Trophoblast cell (in vitro differentiated cells and primary cell): ENCODE measurements at places on chromosomes 3 and 15.

DNA sequence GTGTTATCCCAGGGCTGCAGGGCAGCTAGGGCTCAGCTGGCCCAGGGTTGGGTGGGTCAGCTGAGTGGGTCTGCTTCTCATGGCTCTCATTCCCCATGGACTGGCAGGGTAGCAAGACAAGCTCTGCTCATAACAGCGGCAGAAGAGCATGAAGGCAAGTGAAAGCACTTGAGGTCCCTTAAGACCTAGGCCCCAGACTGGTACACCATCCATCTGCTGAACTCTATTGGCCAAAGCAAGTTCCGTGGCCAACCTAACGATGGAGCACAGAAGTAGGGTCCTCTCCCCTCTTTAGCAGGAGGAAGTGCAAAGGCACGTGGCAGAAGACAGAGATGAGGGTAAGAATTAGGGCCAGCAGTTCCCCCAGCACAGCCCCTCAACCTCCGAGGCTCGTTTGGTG lies 174.3 kb upstream of the TOPAZ1 start:
- no peak for DNase-seq

GRCh38 chr3:61807865-61808276 lies 246.5 kb downstream of the PTPRG start:
- no peak for DNase-seq

GRCh38 chr3:104885214-104885814 lies 481.4 kb upstream of the ALCAM start:
- no peak for DNase-seq

GRCh38 chr15:50979041-50979440 lies 70.6 kb downstream of the AP4E1 start:
- DNase-seq: peak; percentile 31

DNA sequence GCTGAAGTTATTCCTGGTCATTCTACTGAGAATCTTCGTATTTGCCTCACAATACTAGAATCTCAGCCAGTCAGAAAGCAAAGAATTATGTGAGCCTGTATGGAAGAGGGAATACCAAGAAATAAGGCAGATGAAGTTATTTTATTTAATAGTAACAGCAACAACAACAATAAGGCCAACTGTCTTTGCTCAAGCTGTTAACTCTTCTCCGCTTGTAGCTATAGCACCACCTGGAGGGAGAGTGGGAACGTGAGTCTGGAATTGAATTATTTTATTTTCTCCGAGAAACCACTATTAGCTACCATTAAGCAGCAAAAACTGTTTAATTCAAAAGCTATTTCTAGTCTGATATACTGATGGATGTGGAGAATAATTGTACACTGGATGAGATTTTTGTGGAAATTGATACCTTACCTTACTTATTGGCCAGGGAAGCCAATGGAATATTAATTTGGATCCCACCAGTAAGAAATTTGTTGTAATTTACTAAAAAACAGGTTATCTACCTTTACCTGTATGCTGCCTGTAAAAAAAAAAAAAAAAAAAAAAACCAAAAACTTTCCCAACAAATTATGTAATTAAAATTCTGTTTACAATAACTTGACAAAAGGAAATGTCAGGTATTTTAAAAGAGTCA lies 50.1 kb downstream of the CALML4 start:
- DNase-seq: peak; percentile 39

DNA sequence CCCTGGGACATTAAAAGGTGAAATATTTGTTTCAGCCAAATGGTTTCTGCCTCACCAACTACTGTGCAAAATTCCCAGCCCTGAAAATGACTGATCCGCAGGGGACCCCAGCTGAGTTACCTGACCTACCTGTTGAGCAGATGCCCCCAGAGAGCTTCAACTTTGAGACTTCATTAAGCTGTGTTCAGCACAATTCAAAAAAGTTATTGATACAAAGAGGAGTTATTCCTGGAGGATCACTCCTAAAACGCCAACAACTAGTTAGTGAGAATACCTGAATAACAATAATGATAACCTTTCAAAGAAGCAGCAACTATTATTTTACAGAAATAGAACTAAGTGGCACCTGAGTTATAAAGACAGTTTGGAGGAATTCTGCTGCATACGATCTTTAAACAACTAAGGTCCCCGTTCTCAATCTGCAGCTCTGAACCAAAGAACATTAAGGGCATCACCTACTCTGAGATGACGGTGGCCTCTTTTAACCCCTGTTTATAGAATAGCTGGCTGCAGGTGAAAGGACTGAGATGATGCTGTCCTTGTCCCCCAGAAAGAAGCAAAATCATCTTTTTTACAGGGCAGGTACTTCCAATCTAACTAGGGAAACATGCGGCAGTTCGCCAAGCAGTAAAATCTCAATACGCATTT lies 659 bp downstream of the GADL1 start:
- no peak for DNase-seq

DNA sequence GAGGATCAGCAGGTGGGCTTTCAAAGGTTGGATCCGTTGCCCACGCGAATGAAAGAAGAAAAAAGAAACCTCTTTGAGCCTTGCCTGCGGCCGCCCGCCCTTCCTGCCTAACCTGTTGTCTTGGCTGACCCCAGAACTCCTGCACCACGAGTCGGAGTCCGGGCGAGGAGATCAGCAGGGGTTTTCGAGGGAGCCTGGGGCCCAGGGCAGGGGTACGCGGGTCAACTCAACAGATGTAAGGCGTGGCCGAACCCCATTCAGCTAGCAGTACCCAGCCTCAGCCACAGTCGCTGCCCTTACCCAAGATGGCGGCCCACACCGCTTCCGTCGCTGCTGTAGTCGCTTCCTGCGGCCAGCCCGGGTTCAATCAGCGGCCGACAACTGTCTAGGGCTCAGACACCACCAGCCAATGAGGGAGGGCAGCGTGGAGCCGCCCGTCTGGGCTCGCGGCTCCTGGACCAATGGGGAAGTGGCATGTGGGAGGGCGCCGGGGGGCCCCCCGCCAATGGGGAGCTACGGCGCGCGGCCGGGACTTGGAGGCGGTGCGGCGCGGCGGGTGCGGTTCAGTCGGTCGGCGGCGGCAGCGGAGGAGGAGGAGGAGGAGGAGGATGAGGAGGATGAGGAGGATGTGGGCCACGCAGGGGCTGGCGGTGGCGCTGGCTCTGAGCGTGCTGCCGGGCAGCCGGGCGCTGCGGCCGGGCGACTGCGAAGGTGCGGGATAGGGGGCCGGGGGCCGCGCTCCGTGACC lies at the start of gene MANF:
Gene MANF, plus strand, starts transcription at position 566 of the 748 bp plus-strand sequence. Its CDS starts 52 bp downstream, at position 618.
- DNase-seq: peak; percentile 99

DNA sequence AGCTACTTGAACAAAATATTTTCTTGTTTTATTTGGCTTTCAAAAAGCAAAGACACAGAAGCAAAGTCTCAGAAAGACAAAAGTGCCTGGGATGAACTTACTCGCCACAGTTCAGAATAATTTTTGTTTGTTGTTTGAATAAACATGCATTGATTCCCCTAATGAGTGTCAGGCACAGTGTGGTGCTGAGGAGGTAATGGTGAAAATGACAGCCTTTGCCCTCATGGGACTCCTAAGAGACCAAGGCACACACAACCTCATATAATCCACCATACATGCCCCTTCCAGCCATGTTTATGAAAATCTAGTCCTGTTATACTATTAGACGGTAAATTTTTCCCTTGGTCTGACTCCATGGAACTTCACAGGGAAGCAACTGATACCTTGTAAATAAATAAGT lies 2.5 kb downstream of the GOLIM4 start:
- DNase-seq: no peak

DNA sequence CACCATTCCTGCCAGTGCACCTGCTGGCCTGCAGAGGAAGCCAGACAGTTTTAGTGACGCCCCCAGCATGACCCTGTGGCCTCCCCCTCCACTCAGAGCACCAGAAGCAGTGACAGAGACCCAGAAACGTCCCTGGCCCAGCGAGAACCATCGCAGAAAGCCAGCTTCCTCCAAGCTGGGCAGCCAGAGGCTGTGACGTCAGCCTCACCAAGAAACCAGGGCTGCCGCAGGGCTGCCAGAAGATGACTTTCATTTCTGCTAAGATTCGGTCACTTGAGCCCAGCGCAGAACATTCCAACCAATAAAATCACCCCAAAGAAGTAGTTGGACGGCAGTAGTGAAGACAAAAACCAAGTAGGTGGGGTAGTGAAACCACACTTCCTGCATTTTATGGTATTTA lies 29.6 kb upstream of the RPL32 start:
- peak; percentile 55 for DNase-seq

GRCh38 chr15:98765610-98766009 lies 117.3 kb downstream of the IGF1R start:
- peak; percentile 73 for DNase-seq

DNA sequence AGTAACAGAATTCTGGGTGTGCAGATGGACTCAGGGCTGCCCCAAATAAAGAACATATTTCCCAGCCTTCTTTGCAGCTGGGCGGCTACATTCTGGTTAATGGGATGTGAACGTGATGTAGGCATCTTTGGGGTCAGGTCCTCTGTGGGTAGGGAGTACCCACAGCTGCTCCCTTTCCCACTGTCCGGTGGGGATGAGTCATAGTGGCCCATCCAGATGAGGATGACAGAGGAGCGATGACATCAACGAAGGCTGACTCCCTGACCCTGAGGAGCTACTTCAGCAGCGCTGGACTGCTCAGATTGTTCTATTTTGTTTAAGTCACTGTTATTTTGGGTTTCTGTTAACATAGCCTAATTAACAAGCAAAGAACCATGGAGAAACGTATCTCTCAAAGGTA lies 38.0 kb downstream of the SRPRB start:
- DNase-seq: peak; percentile 18

DNA sequence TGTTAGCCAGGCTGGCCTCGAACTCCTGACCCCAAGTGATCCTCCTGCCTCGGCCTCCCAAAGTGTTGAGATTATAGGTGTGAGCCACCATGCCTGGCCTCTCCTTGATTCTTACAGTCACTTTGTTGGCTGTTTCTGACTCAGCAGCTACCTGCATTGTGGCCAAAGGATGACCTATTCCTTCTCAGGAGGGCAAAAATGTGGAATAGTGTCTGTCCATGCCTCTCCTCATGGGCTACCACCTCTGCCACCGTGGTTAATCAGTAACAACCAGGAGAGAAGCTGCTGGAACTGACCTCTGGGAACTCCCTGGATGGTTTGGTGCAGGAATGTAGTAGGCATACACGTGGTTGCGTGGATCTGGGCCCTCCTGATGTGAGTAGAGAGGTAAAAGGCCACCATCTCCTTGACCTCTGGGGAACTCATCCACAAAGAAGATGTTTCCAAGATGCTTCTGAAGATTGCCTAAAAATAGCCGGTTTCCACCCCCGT lies 63.3 kb downstream of the FLNB start:
- DNase-seq: peak; percentile 70
